ENCODE measurements at places on chromosomes 7 and 10.

- DNase-seq = no peak
Observed at GRCh38 chr7:131188367-131189339, 139.0 kb upstream of the MKLN1 start.

GRCh38 chr7:74324531-74325209, 35.5 kb downstream of the CLIP2 start:
- no peak for DNase-seq

- no peak for DNase-seq
Observed at GRCh38 chr10:132115732-132116131, 50.0 kb downstream of the JAKMIP3 start.

DNA sequence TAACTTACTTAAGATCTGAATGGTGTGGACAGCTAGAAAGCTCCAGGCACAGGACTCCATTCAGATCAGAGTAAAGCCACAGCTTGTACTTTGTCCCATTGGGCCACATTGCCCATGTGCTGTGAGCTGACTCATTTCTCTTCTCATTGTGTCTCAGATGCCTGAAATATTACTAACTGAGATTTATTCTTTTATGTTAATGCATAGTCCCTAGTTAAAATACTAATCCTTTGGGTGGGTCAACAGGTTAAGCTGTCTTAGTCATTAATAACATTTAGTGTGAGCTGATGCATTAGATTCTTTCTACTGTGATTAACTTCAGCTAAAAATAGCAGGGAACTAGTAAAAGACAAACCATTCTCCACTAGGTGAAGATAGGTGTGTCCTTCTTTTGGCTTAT, 104.7 kb upstream of the ARMC3 start:
- no peak for DNase-seq

DNA sequence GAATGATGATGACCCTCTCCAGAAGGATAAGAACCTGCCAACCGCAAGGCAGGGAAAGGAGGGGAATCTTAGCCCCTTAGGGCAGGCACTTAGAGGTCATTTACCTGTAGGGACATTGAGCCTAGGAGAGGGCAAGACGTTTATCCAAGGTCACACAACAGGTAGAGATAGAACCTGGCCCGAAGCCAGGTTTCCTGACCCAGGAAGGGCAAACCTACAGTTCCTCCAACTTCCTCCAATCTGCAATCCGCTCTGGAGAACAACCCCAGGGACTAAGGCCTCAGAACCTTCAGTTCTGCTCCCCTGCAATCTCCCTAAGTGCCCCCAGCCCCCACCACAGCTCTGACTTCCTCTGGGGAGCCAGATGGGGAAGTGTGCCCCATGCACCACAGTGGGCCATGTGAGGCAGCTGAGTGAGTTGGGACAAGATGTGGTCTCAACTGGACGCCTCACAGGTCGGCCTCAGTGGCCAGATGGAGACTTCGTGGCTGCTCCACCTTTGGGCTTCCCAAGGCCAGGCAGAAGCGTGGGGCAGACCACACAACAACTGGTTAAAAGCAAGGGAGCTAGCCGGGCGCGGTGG, 1.4 kb upstream of the PSAP start:
- no peak for DNase-seq
